Fibroblast of skin of right biceps (primary cell): ENCODE measurements at places on chromosomes 11 and 22.

DNA sequence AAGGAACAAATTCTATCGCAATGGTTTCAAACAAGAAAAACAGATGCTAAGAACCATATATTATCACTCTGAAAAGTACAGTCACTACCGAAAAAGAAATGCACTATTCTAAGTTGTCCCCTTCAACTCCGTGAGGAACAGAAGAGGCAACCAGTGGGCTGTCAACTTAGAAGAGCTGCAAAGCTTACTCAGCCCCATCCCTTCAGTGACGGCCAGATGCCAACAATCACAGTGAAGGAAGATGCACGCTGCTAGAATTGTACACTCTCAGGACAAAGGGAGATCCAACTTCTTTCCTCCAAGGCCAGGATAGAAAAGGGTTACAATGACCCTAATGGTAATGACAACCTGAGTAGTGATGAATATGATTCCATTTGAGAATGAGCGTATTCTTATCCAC is 38.5 kb upstream of the CHKA start:
- DNase-seq, result no peak

- DNase-seq, result peak; percentile 12
Measured at GRCh38 chr11:89235976-89236375, 58.3 kb downstream of the TYR start.

DNA sequence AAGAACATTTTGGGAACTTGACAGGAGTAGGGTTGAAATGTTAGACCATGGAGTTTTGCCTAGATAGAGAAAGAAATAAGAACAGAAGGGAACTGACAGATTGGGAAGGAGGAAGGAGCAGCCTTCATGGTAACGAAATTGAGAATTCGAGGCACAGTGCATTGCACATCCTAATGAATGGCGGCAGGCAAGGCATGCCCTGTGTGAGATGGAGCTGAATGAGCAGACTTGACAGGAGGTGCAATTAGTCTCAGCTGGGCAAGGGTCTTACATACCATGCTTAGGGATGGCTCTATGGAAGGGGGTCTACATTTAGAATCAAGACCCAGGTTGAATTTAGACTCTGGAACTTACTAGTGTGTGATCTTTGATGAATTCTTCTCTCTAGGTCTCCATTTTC is 25.0 kb upstream of the NTM start:
- no peak for DNase-seq

GRCh38 chr22:35649026-35649553 is 844 bp downstream of the APOL6 start:
- DNase-seq, result no peak

DNA sequence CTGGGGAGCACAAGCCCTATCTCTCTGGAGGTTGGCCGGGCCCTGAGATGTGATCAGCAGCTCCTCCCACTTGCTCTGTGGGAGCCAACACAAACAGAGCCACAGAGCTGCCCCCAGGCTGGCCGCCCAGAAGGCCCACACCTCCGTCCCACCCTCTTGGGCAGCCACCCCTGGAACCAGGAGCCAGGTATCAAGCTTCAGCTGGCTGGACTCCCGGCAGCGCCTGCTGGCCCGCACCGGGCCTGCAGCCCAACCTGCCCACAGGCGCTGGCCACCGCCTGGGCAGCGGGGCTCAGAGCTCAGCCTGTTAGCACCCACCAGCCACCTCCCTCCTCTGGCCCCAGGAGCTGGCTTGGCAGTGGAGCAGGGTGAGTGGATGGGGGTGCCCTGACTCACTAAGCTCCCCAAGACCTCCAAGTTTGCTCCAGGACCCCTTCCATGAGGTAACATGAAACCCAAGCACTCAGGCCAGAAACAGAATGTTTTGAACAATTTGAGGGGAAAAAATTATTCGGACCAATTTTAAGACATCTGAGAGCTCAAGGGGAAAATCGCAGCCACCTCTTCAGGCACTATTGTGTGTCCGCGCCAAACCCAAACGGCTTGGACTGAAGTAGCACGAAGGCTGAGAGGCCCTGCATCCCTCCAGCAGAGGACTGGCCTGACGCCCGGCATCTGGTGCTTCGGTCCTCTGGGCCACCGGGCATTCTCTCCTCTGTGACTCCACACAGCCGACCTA is 450.8 kb downstream of the SOX6 start:
- DNase-seq, result no peak

DNA sequence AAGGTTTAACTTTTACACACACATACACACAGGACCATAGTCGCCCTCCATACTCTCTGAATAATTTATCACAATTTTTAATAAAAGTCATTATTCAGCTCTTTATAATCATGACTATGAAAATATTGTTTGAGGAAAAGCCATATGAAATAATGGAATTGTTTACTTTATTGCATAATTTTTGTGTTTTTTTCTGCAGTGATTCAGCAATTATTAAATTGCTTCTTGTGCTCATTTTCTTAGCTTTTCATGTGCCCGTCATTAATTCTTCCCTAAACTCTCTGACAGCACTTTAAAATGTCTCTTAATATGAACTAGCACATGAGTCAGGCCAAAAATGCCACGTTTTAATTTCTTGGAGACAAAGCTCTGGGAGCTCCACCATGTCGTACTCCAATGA is 77.5 kb upstream of the ALX4 start:
- DNase-seq, result no peak

GRCh38 chr11:68764746-68765145 is 13.4 kb upstream of the TESMIN start:
- DNase-seq, result no peak

GRCh38 chr11:23079382-23079813 is 219.1 kb upstream of the CCDC179 start:
- DNase-seq, result peak; percentile 69

- DNase-seq, result no peak
Measured at GRCh38 chr22:22789922-22790845, 97.4 kb upstream of the IGLL5 start.

- no peak for DNase-seq
Measured at GRCh38 chr11:87324817-87325489, 287.2 kb downstream of the TMEM135 start.

GRCh38 chr22:48496226-48496845 is 1331.3 kb downstream of the BRD1 start:
- DNase-seq, result no peak

- DNase-seq, result no peak
Measured at GRCh38 chr11:119687373-119688046, 41.5 kb downstream of the NECTIN1 start.

DNA sequence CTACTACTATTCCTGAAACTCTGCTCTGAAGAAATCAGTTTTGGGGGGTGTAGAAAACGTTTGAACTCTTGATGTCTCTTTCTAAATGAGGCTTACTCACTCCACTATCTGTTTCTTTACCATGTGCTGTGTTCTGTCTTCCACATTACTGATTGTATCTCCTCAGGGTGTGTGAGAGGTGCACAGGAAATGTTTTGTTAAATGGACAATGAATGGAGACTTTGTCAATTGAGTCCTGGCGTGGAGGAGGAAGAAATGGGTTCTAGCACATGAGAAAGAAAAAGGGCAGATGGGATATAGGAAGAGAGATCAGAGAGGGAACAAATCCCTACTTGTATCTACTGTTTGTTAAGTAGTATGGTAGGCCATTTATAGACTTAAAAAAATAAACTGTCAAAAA is 577.1 kb upstream of the CCDC90B start:
- no peak for DNase-seq

GRCh38 chr22:47645450-47645914 is 883.0 kb downstream of the TBC1D22A start:
- no peak for DNase-seq
